ENCODE measurements at places on chromosomes 6 and 20. TPM values are rescaled to one million over a fixed set of nuclear protein-coding genes. Genes with fewer than 3 reads are reported as not detected.

GRCh38 chr6:81865712-81866111 is 113.2 kb upstream of the TENT5A start:
- no peaks in the 10 kb centered on the region for H3K27me3 ChIP-seq
- no peak overlapping the region for H3K4me3 ChIP-seq
- no peak overlapping the region for H3K27ac ChIP-seq

DNA sequence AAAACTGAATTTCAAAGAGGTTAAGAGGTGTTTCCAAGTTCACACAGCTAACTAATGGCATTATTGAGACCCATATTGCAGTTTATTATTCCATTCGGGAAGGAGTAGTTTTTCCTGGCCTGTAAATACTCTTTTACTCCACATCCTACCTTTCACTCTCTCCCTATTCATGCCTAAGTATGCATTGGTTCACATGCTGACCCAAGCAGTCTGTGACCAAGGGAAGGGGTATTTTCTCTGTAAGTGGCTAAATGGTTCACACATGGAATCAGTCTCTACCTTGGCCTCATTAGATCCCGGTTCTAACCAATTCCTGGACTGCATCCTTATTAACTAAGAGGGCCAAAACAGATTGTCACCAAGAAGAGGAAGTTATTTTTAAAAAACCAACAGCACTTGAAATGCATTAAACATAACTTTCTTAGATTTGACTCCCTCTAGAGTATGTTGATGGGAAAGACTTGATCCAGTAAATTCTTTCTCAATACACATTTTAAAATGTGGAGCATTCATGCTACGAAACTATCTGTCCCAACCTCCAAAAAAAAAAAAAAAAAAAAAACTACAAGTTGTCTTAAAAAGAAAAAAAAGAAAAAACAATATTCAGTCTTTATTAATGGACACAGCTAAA is 17.8 kb upstream of the RSPO3 start:
- no peak for DNase-seq
- no peaks in the 10 kb centered on the region for H3K4me1 ChIP-seq
- no peak overlapping the region for H3K4me3 ChIP-seq
- no peaks in the 10 kb centered on the region for H3K36me3 ChIP-seq

ESR1 gene
- 8.0 TPM for polyA plus RNA-seq

C20orf202 gene
- 0.10 TPM for polyA plus RNA-seq

GRCh38 chr6:150634964-150635292 is 35.2 kb downstream of the PLEKHG1 start:
- DNase-seq: no peak
- H3K4me1 ChIP-seq: peaks cover 31% of the 10 kb centered on the region
- no peaks in the 10 kb centered on the region for H3K36me3 ChIP-seq
- H3K4me3 ChIP-seq: no peak overlapping the region

DNA sequence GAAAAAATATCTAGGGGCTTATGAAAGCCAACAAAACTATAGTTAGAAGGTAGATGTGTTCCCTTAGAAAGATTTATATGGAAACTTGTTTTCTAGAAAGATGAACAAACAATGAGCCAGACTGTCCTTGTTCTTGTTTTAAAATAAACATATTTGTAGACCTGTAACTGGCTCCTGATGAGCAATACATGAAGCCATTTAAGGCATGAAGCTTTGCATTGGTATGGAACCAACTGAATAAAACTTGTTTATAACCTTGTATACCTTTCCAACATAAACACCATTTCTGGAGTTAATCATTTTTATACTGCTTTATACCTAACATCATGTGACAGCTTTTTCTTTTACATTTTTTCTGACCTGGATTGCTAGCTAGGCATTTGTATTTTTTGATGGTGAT is 247.8 kb downstream of the PRL start:
- H3K27ac ChIP-seq: no peak overlapping the region
- no peaks in the 10 kb centered on the region for H3K27me3 ChIP-seq
- no peaks in the 10 kb centered on the region for H3K4me1 ChIP-seq
- H3K36me3 ChIP-seq: no peaks in the 10 kb centered on the region

DNA sequence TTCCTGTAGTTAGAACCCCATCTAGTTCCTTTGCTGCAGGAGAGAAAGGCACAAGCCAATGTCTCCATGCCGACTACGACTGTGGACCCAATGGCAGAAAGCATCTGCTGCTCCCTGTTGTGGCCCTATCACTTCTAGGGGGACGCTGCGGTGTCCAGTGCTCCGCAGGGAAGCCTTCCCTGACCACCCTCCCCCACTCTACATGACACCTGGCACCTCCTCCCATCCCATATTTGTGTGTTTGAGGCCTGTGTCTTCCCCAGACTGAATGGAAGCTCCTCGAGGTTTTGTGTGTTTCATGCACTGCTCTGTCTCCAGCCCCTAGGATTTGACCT is 159.5 kb downstream of the DTNBP1 start:
- H3K4me1 ChIP-seq: peaks cover 21% of the 10 kb centered on the region
- no peak overlapping the region for H3K4me3 ChIP-seq
- H3K27me3 ChIP-seq: no peaks in the 10 kb centered on the region
- H3K27ac ChIP-seq: no peak overlapping the region
- no peak for DNase-seq
- H3K36me3 ChIP-seq: peaks cover 3% of the 10 kb centered on the region

DNA sequence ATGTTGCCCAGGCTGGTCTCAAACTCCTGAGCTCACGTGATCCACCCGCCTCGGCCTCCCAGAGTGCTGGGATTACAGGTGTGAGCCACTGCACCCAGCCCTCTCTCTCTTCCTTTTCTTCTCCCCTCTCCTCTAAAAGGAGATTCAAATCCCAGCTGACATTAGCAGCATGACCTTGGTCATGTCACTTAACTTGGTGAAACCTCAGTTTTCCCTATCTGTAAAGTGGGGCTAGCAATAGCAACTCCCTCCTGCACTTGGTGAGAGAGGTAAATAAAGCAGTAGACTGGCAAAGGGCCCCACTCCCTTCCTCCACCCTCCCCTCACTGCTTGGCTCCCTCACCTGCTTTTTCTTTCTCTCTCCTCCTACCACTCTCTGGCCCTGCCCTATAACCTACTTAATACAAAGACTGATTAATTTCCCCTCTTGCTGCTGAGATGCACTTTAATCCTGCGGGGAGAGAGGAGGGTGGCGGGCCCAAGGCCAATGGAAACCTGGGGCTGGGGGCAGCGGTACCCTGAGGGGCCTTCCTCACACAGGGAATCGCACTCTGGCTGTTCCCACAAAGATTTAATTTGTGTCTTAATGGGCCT is 54.2 kb upstream of the ZFAND3 start:
- no peak for DNase-seq
- H3K4me3 ChIP-seq: no peak overlapping the region
- peaks cover 48% of the 10 kb centered on the region for H3K4me1 ChIP-seq
- no peaks in the 10 kb centered on the region for H3K27me3 ChIP-seq
- peak overlapping the region; percentile 14 for H3K27ac ChIP-seq
- no peaks in the 10 kb centered on the region for H3K36me3 ChIP-seq

DNA sequence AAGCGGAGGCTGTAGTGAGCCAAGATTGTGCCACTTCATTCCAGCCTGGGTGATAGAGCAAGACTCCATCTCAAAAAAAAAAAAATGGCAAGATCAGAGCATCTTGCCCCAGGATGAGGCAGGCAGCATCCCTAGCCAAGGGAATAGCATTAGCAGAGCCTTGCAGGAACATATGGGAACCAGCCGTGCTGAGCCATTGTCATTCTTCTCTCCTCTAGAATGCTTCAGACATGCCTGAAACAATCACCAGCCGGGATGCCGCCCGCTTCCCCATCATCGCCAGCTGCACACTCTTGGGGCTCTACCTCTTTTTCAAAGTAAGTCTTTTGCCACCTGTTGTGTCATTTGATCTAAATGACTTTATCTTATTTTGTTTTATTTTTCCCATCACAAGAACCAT is 13.0 kb downstream of the HM13 start:
- DNase-seq: no peak
- no peaks in the 10 kb centered on the region for H3K4me1 ChIP-seq
- H3K36me3 ChIP-seq: peaks cover 36% of the 10 kb centered on the region
- H3K27ac ChIP-seq: no peak overlapping the region

- no peaks in the 10 kb centered on the region for H3K4me1 ChIP-seq
- no peak overlapping the region for H3K4me3 ChIP-seq
- no peaks in the 10 kb centered on the region for H3K27me3 ChIP-seq
Observed at GRCh38 chr6:54993948-54994347, 147.4 kb downstream of the FAM83B start.
